AG08395 (cell line): ENCODE measurements at places on chromosomes 11 and 22.
A peak's percentile ranks its signal among the peaks of the same experiment; 100 is the strongest.

- DNase-seq = no peak
These were observed 27.6 kb upstream of the TOLLIP start for GRCh38 chr11:1336836-1337646.

DNA sequence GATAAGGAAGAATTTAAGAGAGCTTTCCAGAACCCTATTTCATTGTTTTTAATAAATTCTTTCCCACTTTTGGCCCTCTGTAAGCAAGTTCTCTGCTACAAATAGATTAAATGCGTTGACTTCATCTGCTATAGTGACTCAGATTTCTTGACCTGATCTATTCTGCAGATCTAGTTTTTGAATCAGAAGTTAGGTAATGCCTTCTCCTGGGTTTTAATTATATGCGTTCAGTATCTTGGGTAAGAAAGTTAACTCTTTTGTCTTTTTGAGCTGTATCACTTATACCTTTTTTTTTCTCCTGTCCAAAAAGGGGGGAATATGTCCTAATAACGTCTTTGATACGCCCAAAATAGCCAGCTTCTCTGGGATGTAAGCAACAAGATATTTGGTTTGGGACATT lies 2.4 kb upstream of the HEPHL1 start:
- no peak for DNase-seq

DNA sequence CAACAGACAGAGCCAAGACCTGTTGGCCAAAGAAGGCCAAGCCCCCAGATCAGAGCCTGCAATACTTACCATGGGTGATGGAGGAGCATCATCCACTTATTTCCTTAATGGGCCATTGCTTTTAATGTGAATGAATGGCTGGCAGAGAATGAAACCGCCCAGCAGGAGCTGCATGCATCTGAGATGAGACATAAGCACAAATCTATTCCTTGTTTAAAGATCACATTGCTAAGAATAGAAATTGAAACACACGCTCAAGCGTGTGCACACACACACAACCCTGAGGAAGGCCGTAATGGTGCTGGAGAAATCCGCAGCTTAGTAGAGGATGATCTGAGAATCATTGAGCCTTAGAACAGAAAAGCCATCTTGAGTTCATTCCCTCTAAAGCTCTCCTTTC lies 5.3 kb upstream of the RRAS2 start:
- DNase-seq = no peak

DNA sequence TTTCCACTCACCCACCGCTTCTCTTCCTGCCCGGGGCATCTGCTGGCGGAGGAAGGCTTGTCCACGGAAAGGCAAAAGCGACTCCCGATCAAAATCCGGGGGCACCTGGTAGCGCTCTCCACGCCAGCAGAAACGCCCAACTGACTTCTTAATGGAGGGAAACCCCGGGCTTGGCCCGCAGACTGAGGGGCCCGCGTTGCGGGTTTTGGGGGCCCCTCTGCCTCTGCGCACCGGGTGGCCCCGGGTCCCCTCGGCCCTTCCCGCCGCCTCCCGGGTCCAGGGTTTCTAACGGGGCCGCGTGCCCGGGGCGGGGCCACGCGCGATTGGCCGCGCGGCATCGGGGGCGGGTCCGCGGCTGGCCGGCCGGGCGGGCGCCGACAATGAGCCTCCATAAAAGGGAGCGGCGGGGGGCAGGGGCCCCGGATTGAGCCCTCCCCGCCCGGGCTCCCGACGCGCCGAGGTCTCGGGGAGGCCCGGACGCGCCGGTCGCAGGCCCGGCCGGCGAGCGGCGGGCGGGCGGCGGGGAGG lies at the start of gene SPINDOC:
Gene SPINDOC (plus strand): TSS at position 422 of the 528 bp plus-strand sequence. CDS start 231 bp downstream, outside the sequence.
- DNase-seq = peak; percentile 95

- DNase-seq = peak; percentile 88
These were observed 657 bp upstream of the MAPK8IP2 start for GRCh38 chr22:50599816-50600455.

DNA sequence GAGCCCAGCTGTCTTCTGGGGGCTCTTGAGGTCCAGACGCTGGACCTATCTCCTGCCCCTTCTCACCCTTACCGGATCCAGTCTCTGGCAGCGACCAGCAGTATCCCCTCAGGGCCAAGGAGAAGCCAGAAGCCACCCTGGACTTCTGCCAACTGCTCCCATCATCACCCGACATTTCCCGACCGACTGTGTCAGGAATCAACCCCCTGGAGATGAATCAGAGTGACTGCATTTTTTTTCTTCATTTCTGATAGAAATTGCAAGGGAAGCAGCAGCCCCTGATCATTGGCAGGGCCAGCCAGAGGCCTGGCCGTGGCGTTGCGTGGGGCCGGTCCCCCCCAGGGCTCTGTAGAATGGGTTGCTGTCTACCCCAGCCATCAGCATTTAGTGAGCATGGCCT lies 5.2 kb upstream of the LIF start:
- no peak for DNase-seq

DNA sequence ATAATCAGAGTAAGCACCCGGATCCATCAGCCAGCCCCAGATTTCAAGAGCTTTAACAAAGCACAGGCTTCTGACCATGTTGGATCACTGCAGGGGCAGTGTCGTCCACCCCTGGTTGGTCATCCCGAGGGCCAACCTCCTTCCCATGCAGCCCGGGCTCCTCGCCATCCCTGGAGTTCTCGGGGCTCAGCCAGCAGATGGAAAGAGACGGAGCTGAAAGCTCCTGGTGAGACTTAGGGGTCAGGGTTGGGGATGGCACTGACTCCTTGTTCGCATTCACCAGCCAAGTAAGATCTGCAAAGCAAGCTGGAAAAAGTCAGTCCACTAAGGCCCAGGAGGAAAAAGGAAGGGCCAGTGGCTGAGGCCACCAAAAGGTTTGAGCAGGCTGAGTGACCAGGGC lies 888.9 kb downstream of the BRD1 start:
- no peak for DNase-seq

DNA sequence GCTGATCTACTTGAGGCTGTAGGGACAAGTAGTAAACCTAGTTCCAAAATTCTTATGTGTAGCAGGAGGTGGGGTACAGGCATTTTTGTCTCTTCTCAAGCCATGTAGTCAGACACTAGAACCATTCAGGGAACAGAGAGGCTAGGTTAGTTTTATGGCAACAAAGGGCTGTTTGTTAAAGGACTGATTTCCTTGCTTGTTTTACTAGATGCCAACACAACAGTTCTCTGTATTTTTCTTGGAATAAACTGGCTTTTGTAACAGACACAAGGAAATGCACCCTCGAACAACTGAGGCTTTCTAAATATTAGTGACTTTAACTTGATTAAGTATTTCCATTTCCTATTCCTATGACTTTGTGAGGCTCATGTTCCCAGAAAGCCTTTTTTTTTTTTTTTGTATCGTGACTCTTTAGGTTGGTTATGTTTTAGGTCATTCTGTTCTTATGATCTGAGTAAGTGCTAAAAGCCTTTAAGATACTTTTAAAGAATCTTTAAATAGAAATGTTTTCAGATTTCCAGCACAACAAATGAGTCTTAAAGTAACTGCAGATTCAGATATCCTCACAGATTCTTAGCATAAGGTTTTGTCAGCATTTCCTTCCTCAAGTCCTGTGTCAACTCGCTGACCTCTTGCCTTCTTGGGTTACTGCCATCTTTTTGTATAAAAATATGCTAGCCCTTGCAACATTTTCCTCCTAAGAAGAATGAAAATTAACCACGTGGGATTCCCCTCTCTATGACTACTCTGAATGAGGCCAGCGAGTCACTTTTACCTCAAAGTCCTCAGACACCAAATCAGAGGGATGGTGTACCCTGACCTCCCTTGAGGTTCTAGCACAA lies 92.5 kb downstream of the CCDC83 start:
- DNase-seq = peak; percentile 83

GRCh38 chr11:97746818-97747217 lies 1273.9 kb upstream of the CNTN5 start:
- no peak for DNase-seq

GRCh38 chr11:76090821-76091220 lies 115.5 kb downstream of the WNT11 start:
- DNase-seq = no peak
